ENCODE measurements at places on chromosomes 7 and 10.

DNA sequence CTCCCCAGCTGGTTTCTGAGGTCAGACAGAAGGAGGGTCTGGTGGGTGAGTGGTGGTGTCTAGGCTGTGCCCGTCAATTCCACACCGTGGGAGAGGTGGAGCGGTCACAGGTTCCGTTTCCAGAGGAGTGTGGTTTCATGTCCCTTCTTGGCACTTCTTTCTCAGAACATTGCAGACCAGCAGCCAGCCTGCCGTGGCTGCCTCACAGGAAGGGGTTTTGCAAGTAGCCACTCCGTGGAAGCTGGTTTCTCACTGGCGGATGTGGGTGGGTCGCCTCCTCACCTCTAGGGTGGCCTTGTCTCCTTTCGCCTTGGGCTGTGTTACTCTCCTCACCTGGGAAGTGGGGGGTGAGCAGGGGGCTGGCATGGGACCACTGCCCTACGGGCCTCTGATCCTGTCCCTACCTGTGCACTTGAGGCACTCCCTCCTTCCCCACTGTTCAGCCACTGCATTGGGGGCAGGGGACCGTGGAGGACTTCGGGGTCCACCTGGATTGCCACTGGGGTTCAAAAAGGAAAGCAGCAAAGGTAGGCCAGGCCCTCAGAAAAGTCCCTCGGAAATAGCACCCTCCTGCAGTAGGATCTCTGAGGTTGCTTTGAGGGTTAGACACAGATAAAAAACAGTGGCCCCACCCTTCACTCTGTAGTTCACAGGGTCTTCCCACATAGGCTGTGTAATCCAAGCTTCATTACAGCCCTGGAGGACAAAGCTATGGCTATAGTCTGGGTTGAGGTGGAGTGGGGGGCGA, 33.9 kb downstream of the TSPAN14 start:
- no peak overlapping the region for H3K4me3 ChIP-seq
- DNase-seq: no peak
- no peak overlapping the region for H3K27ac ChIP-seq
- H3K4me1 ChIP-seq: peaks cover 11% of the 10 kb centered on the region

DNA sequence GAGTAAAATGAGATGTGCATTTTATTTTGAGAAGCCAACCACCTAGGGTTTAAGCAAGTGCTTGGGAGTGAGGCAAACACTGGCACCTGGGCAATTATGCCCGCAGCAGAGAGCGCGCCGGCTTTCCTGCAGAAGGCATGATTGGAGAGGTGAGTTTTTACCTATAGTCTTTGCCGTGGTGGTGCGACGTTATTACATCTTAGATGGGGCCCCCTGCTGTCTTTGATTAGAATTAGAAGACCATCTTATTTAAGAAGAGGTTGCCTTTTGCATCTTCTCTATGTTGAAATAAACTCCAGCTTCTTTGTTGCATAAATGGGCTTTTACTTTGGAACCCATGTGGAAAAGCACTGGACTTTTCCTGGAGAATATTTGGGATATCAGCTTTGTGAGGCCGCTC, 409.5 kb downstream of the GLRX3 start:
- no peak overlapping the region for H3K27ac ChIP-seq
- H3K27me3 ChIP-seq: no peaks in the 10 kb centered on the region
- no peak for DNase-seq
- no peak overlapping the region for H3K4me3 ChIP-seq

DNA sequence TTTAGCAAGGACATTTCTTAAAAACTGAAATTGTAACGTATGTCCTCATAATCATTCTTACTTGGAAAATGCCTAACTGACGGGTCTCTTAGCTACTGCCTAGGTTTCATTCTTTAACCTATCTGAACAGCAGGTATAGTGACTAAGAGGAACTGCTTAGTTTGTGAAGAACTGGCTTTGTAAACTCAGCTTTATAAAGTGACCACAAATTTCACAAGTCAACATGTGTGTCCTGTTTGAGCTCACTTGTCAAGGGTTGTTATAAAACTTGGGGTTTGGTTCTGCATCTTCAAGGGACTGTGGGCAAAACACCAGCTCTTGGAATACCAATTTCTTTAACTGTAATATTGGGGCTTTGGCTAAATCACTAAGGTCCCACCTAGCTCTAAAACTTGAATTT, 32.2 kb downstream of the MRPS33 start:
- H3K27ac ChIP-seq: no peak overlapping the region
- H3K4me1 ChIP-seq: no peaks in the 10 kb centered on the region
- no peak for DNase-seq
- H3K36me3 ChIP-seq: no peaks in the 10 kb centered on the region
- peaks cover 5% of the 10 kb centered on the region for H3K27me3 ChIP-seq

GRCh38 chr10:32159264-32159663, 103.0 kb upstream of the KIF5B start:
- H3K27ac ChIP-seq: no peak overlapping the region
- H3K4me3 ChIP-seq: no peak overlapping the region
- no peak for DNase-seq
- no peaks in the 10 kb centered on the region for H3K4me1 ChIP-seq
- H3K27me3 ChIP-seq: no peaks in the 10 kb centered on the region
- H3K36me3 ChIP-seq: no peaks in the 10 kb centered on the region

GRCh38 chr10:89516149-89516832, 19.1 kb downstream of the SLC16A12 start:
- H3K4me1 ChIP-seq: no peaks in the 10 kb centered on the region
- peaks cover 18% of the 10 kb centered on the region for H3K27me3 ChIP-seq
- no peak overlapping the region for H3K27ac ChIP-seq

- peaks cover 18% of the 10 kb centered on the region for H3K4me1 ChIP-seq
- peak overlapping the region; percentile 82 for H3K27ac ChIP-seq
- no peaks in the 10 kb centered on the region for H3K27me3 ChIP-seq
- peak; percentile 20 for DNase-seq
Measured at GRCh38 chr7:55887821-55888247, 578 bp downstream of the ZNF713 start.

GRCh38 chr10:131703941-131704340, 196.9 kb upstream of the PPP2R2D start:
- no peaks in the 10 kb centered on the region for H3K4me1 ChIP-seq
- H3K27ac ChIP-seq: no peak overlapping the region
- DNase-seq: no peak
- no peaks in the 10 kb centered on the region for H3K27me3 ChIP-seq

- no peak for DNase-seq
- H3K36me3 ChIP-seq: no peaks in the 10 kb centered on the region
- no peaks in the 10 kb centered on the region for H3K27me3 ChIP-seq
- peaks cover 6% of the 10 kb centered on the region for H3K4me1 ChIP-seq
- H3K4me3 ChIP-seq: no peak overlapping the region
- no peak overlapping the region for H3K27ac ChIP-seq
Measured at GRCh38 chr7:74266191-74266963, 12.2 kb upstream of the RFC2 start.

DNA sequence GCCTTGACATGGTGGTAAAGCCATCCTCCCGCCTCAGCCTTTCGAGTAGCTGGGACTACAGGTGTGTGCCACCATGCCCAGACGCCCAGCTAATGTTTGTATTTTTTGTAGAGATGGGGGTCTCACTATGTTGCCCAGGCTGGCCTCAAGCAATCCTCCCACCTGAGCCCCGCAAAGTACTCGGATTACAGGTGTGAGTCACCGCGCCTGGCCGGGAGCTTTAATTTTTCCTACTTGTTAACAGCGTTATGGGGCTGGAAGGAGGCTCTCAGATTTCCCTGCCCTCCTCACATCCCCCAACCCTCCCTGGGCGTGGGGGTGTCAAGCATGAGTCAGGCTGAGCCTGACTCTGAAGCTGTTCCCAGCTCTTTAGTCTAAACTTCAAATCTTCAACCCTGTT, 8.3 kb downstream of the ALKBH4 start:
- no peak for DNase-seq
- no peaks in the 10 kb centered on the region for H3K4me1 ChIP-seq
- no peaks in the 10 kb centered on the region for H3K27me3 ChIP-seq
- H3K27ac ChIP-seq: no peak overlapping the region
- no peak overlapping the region for H3K4me3 ChIP-seq
- peaks cover 37% of the 10 kb centered on the region for H3K36me3 ChIP-seq

- peaks cover 21% of the 10 kb centered on the region for H3K4me1 ChIP-seq
- H3K27ac ChIP-seq: no peak overlapping the region
- H3K36me3 ChIP-seq: no peaks in the 10 kb centered on the region
Measured at GRCh38 chr7:1601956-1602355, 32.1 kb upstream of the PSMG3 start.
